ENCODE measurements at places on chromosomes 16 and 17.

- DNase-seq, result no peak
Observed at GRCh38 chr16:57987441-57988177, 12.9 kb downstream of the ZNF319 start.

- DNase-seq, result no peak
Observed at GRCh38 chr16:10045291-10045775, 136.9 kb downstream of the GRIN2A start.

DNA sequence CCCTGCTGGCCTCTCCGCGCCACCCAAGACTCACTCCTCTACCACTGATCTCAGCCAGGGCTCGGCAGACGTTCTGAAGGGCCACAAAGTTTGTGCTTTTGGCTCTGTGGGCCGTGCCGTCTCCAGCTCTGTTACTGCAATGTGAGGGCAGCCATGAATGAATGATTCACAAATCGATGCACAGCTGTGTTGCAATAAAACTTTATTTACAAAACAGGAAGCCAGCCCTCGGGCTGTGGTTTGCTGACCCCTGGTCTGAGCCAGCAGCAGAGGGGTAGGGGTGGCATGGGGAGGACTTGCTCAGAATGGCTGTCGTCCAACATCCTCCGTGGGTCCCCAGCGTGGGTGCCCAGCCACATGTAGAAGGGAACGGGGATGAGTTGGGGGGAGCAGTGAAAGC lies 63.0 kb upstream of the PVALEF start:
- DNase-seq, result no peak

DNA sequence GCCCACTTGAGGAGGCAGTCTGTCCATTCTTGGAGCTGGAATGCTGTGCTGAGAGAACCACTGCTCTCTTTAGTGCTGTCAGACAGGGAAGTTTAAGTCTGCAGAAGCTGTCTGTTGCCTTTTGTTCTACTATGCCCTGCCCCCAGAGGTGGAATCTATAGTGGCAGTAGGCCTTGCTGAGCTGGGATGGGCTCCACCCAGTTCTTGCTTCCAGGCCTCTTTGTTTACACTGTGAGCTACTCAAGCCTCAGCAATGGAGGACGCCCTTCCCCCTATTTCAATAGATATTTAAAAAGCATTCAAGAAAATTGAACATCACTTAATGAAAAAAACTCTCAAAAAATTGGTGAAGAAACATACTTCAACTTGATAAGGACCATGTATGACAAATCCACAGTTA lies 313.5 kb downstream of the PHKB start:
- peak; percentile 9 for DNase-seq

GRCh38 chr16:89822188-89823086 lies 5.8 kb upstream of the SPIRE2 start:
- no peak for DNase-seq
